Urinary bladder (tissue), 4 donors: ENCODE measurements at places on chromosomes 1 and 21. TPM values are rescaled to one million over a fixed set of nuclear protein-coding genes. Genes with fewer than 3 reads are reported as not detected.
A peak's percentile ranks its signal among the peaks of the same experiment; 100 is the strongest.

Gene FHAD1
- polyA plus RNA-seq: 0.38 TPM

DNA sequence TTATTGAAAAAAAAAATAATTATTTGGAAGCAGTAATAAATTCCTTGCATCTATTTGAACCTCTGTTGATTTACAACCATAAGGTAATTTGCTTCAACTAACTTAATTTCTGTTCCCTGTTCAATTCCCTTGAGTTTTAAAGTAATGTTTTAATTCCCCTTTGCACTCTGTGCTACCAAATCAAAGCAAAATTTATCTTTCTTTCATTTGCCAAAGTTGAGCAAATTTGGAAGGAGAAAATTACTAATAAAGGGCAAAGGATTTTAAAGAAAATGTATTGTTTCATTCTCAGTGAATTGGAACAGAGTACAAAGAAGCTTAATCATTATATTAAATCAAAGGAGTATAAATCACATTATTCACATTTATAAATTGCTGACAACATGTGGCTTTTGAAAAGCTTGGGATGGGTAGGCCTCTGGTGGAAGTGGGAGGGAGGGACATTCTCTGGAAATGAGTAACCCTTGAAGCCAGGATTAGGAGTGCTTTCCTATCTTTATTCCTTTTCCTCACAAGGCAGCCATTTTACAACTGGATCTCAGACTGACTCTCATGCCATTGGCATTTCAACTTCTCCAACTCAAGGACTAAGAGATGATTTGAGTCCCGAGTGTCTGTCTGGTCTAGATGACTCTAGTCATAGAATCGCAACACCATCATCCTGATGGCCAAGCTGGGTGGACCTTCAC is 331.6 kb upstream of the DUSP10 start:
- no peak for DNase-seq

Gene TENT5C
- 2.3 TPM for polyA plus RNA-seq

DNA sequence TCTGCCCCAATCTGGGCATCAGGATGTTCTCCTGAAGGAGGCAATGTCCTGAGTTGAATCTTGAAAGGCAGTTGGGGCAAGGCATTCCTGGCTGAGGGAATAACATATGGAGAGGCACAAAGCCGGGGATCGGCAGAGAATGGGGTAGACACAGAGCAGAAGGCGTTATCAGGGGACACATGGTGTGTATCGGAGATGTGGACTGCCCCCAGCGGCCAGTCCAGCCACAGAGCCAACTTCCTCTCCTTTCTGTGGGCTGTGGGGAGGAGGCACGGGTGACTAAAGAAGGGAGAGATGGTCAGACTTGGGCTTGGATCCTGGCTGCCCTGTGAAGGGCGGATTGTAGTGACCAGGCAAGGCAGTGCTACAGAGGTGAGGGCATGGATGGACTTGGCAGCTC is 32.1 kb downstream of the FOXD2 start:
- no peak for DNase-seq

DNA sequence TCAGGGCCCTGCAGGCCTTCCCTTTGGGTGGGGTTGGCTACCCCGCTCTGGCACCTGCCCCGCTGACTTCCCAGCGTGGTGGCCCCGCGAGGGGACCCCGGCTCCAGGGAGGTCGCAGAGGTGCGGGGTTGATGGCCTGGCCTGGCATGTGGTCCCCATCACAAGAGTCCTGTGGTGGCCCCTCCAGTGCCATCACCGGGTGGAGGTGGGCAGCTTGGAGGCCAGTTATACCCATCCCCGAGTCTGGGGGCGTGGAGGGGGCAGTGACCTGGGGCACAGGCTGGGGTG is 26.8 kb downstream of the PRMT2 start:
- DNase-seq: no peak

DNA sequence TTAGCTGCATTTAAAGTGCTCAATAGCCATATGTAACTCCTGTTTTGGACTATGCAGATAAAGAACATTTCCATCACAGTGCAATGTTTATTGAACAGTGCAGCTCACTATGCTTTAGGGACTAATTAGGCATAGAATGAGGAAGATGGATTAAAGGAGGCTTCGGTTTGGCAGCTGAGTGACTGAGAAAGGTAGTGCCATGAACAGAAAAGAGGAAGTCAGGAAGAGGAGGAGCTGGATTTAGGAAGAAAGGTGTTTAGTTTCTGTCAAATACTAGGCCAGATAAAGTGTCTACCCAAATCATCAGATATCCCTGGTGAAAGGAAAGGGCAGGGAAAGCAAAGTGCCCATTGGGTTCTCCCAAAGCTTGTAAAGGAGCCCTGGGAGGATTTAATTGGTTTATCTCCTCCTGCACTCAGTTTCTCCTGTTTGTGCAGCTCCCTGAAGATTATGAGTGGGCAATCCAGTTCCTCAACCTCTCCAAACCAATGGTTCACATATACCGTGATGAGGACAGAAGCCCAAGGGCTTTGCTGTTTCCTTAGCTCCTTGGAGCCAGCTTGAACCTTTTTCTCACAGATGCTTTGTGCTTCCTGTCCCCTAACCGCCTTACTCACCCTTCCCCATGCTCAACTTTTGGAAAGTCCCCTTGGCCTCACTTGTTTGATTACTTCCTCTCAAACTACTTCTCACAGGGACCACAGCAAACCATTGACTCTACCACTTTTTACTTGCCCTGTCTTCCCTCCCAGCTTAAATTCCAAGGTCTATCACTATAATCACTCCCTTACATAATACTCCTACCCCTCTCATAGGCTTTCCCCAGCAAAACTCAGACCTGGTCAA is 3.5 kb upstream of the RAP1A start:
- no peak for DNase-seq

Gene KIF17
- 3.2 TPM for polyA plus RNA-seq

Gene TTC24
- 0.09 TPM for polyA plus RNA-seq

DNA sequence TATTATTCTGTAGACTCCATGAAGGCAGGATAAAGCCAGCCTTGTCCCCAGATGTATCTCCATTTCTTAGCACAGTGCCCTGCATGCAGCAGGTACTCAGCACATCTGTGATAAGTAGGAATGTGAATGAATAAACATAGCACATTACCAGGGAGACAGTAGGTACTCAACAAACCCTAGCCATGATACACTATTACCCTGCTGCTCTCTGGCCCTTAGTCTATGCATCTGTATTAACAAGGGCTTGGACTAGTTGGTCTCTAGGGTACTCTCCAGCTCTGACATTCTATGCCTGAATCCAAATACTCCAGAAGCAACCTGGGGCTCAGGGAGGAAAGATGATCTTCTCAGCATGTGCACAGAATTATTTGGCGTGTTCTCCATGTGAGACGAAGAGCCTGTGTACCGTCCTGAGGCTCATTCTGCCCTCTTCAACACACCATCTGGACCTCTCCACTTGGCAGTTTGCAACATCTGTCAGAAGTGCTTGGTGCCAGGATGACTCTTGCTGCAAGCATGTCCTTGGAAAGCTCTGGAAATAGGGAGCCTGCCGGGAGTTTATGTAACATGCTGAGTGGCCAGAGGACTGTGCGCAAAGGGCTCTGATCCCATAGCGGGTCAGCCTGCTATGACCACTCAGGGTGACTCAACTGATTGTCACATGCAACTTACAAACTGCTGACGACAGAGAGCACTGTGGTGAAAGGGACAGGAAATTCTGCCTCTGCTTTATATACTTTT is 228.2 kb upstream of the USP24 start:
- DNase-seq: no peak

- DNase-seq: no peak
Measured at GRCh38 chr21:44057960-44058651, 46.0 kb downstream of the TRAPPC10 start.

DNA sequence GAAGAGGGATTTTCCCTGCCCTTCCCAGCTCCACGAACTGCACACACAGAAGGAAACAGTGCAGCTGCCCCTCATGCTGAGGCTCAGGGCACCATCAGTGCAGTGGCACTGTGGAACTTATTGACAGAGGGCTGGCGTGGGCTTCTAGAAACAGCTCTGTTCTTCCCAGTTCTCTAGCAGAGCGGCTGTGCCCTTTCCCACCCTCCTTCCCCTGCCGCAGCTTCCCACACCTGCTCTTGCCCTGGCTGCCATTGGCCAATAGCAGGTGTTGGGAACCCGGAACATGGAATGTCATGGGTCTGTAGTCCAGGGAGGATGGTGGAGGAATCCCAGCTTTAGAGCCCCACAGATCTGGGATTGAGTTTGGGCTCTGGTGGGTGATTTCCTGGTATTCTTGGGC is 343.8 kb downstream of the RPS6KC1 start:
- DNase-seq: no peak

Gene TTLL7
- polyA plus RNA-seq: 11.4 TPM

- no peak for DNase-seq
Measured at GRCh38 chr1:116934586-116935207, 25.0 kb downstream of the PTGFRN start.

- DNase-seq: no peak
Measured at GRCh38 chr21:45893740-45894449, 87.7 kb upstream of the COL6A1 start.

DNA sequence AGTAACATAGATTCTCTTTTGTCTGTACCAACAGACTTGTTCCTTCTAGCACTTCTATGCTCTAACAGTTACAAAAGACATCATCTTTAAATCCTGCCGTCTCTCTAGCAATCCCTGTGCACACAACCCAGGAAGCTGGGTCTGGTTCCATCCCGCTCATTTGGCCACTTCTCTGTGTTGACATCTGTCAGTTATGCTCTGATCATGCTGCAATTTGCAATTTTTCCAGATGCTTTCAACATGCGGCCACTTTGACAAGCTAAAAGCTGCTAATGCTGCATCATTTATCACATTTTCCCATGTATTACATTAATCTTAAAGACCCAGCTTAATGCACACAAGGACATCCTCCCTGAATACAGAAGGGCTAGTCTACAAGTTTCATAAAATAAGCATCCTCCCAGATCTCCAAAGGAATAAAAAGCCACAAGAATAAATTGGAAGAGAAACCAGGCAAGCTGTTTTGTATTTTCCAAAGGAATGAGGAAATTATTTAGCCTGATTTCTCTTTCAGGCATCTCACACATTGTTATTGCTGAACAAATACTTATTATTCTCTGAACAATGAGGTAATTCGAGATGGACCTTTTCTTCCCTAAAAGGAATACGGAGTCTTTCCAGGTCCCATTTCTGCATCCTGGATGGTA is 19.0 kb upstream of the LRRC52 start:
- no peak for DNase-seq

GRCh38 chr1:88990426-88990825 is 2.0 kb downstream of the KYAT3 start:
- no peak for DNase-seq

Gene NES
- polyA plus RNA-seq: 38.2 TPM

Gene QSOX1
- 217 TPM for polyA plus RNA-seq

GRCh38 chr1:196650403-196650802 is 1.4 kb upstream of the CFH start:
- DNase-seq: no peak

GRCh38 chr1:245742896-245743295 is 588.1 kb downstream of the KIF26B start:
- DNase-seq: peak; percentile 11

DNA sequence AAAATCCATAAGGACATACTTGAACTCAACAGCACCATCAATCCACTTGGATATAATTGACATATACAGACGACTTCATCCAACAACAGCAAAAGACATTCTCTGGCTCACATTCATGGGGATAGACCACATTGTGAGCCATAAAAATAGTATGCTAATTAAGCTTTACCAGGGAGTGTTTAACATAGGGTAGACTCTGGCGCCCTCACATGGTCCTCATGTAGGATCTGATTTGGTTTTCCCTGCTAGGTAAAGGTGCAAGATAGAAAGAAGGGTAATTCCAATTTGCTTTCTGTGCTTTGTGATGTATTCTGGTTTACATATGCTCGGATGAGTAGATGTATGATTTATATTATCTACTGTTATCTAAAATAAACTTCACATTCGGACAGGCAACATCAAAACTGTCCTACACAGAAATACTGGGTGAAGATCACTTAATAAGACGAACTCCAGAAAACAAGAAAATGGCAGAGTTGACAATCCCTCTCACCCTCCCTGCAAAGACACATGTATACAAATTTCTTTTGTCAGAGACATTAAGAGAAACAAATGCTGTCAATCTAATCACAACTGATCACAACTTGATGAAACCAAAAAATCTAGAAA is 27.7 kb downstream of the CR1L start:
- no peak for DNase-seq

Gene PLA2G2C
- polyA plus RNA-seq: not detected

DNA sequence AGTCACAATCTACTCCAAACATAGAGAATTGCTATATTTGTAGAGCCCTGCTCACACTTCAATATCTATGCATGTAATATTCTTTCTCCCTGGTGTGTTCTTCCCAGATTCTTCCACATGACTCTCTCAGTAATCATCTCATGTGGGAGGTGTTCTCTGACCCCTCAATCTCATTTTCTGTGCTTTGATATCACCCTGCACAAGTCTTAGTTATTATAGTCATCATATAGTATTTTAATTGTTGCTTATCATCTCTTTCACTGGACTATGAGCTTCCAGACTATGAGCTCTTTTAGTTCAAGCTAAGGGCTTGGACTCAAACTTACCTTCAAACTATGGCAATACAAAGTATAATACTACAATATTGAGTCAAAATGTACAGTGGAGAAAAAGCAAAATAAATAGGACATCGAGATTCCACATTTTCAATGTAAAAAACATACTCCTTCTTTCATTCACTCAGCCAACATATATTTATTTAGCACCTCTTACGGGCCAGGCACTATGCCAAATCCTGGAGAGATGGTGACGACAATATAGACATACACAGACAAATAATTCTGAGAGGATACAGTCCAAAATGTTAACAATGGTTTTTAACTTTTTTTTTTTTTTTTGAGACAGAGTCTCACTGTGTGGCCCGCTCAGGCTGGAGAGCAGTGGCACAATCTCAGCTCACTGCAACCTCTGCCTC is 12.7 kb downstream of the TESK2 start:
- no peak for DNase-seq

GRCh38 chr21:46455575-46456385 is 2.9 kb upstream of the DIP2A start:
- no peak for DNase-seq

Gene NHLH2
- polyA plus RNA-seq: not detected

- peak; percentile 41 for DNase-seq
Measured at GRCh38 chr1:24111996-24112779, at the start of gene MYOM3. Gene MYOM3, minus strand, starts transcription at chr1:24112135. Its CDS starts 3,499 bp downstream, at chr1:24108636.

DNA sequence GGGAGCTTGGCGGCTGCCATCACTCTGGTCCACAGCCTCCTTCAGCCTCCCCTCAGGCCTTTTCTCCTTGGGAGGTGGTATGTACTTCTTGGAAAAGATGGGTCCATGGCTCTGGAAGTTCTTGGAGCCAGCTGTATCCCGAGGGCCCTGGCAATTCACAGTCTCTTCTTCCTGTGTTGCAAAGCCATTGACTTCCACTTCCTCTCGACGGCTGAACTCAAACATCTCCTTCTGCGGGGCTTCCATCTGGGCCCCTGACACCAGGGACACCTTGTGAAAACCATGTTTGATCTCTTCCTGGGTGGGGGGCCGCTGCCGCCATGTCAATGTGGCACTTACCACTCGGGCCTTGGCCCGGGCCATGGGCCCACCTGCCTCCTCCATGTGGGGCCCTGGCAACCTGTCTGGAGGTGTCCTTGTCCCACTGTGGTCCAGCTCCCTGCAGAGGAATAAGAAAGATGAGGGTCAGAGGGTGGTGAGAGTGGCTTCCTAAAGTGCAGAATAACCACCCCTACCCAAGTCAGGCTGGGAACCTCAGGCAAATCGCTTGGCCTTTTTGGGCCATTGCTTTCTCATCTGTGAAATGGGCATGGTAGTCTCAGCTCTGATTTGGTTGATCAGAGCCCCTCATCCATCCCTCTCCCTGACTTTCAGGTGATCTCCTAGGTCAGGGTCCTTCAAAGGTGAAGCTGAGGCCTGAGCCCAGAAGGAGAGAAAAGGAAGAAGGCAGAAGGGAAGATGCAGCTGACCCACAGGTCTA is 7.5 kb downstream of the CRYBG2 start:
- no peak for DNase-seq

Gene TRABD2B
- polyA plus RNA-seq: 6.1 TPM

Gene POGZ
- 32.1 TPM for polyA plus RNA-seq
